NCI-H226 (cell line): ENCODE measurements at places on chromosomes 7 and 10.

GRCh38 chr10:97020452-97021400 lies 165.0 kb downstream of the SLIT1 start:
- DNase-seq = no peak

GRCh38 chr7:34156336-34156735 lies 251.0 kb downstream of the BMPER start:
- no peak for DNase-seq

GRCh38 chr10:12730809-12731519 lies 270.5 kb downstream of the CCDC3 start:
- DNase-seq = no peak

DNA sequence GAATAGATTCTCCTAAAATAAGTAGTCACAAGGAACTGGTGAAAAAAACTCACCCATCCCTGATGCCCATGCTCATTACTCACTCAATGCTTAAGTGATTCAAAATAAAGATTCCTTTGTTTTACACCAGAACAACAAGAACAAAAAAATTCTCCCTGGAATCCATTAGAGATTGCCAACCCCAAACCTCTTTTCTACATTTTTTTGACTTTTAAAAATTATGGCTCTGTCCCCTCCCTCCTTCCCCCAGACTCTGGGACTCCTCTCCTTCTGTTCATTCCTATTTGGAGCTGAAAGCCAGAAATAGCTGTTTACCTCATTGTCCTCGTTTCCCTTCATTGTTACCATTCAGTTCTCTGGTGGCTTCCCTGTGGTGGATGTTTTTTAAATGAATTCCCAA lies 63.2 kb upstream of the FHIP2A start:
- DNase-seq = no peak

DNA sequence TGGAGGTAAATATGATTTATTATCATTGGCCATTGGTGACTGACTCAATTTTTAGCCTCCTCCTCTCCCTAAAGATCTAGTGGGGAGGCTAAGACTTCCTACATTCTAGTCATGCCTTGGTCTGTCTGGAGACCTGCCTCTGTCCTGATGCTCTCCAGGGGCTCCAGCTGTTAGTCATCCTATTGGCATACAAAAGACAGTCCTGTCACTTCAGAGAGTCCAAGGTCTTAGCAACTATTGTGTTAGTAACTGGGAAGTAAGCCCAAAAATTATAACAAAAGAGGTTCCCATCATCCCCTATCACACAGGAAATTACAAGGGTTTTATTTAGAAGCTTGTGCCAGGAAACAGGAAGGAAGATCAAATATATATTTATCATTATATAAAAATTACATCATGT lies 400.6 kb upstream of the VSTM2A start:
- DNase-seq = no peak

- no peak for DNase-seq
These were observed 59.1 kb downstream of the GATA3 start for GRCh38 chr10:8113616-8114015.

DNA sequence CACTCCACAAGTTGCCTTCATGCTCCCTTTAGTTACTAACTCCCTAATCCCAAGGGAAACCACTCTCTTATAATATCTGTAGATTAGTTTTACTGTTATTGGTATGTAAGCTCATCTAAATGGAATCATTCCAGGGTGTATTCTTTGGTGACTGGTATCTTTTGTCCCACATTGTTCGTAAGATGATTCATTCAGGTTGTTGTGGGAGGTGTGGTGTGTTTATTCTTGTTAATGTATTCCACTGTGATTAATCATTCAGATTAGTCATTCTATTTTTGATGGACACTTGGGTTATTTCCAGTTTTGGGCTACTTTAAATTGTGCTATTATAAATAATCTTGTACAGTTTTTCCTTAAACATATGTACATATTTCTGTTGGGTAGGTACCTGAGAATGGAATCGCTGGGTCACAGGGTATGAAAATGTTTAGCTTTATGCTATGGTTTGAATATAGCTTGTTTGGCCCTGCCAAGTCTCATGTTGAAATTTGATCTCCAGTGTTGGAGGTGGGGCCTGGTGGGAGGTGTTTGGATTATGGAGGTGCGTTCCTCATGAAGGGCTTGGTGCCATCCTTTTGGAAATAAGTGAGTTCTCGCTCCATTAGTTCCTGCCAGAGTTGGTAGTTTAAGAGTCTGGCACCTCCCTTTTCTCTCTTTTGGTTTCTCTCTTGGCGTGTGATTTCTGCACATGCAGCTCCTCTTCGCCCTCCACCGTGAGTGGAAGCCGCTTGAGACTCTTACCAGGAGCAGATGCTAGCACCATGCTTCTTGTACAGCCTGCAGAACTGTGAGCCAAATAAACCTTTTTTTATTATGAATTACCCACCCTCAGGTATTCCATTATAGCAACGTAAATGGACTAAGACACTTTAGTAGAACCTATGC lies 13.8 kb downstream of the BTRC start:
- peak; percentile 92 for DNase-seq

GRCh38 chr10:132389433-132390169 lies 7.4 kb upstream of the PWWP2B start:
- DNase-seq = no peak

GRCh38 chr7:14858866-14859265 lies 43.7 kb downstream of the DGKB start:
- DNase-seq = no peak
